ENCODE measurements at places on chromosomes 6 and 20.

DNA sequence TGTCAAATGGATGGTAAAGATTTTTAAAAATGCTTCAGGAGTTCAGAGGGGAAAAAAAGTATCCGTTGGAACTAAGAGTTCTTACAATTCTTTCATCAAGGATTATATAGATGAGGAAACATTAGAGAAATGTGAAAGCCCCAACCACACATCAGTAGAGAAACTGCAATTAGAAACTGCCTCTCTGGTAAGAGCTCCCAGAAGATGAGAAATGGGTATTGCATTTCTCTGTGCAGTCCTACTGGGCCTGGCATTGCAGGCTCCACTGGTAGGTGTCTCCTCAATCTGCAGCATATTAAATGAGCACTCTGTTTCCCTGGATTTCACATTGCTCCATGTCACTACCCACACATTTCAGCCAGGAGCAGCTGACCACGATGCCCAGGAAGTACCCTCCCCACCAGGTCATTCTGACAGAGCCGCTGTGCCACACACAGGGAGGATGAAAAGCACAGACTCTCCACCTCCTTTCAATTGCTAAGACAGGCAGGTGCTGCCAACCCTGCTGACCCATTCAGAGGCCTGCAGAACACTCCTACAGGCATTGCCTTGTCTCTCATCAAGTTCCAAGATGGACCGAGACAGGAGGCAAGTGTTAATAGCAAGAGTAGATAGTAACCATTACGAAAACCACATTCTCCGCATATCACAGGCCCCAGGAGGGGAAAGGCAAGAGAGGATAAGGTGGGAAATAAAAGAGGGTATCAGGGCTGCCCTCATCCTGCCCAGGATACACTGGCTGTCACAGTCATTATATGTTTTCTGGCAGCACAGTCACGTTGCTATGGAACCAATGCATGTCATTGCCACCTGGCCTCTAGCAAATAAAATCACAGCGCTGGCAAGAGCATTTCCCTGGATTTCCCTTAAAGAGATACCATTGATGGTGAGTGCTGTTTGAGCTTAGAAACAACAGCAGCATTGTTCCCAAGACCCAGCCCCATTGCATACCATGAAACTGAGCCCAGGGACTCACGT is 241.7 kb downstream of the ATXN1 start:
- DNase-seq = no peak

DNA sequence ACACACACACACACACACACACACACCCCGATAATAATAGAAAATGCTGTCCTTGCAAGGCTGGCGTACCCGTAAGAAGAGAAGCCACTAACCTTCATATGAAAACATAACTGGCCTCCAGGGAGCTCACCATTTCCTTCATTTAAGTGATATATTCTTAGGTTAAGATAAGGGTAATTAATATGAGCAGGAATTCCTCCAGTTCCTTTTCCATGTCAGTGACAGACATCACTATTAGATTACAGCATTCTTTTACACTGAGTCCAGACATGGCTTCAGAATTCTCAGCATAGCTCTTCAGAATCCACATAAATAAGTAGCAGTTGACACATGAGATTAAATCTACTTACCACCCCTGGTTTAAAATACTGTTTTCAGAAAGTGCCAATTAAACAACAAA is 121.9 kb downstream of the SIM1 start:
- DNase-seq = no peak

DNA sequence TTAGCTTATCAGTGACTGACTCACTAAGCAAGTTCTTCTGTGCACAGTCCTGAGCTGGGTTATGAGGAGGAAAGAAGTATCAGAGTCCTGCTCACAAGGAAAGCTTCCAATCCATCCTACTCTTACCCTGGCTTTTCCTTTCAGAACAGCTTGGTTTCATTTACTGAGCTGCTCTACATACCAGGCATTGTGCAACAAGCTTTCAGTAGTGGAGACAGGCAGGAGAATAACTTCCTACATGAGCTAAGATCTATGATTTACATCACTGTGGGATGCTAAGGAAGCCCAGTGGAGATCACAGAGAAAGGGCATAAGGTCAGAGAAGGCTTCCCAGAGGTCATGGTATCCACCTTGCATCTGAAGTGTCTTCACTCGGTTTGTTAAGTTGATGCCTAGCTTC is 144.5 kb downstream of the MAP3K7 start:
- DNase-seq = no peak

DNA sequence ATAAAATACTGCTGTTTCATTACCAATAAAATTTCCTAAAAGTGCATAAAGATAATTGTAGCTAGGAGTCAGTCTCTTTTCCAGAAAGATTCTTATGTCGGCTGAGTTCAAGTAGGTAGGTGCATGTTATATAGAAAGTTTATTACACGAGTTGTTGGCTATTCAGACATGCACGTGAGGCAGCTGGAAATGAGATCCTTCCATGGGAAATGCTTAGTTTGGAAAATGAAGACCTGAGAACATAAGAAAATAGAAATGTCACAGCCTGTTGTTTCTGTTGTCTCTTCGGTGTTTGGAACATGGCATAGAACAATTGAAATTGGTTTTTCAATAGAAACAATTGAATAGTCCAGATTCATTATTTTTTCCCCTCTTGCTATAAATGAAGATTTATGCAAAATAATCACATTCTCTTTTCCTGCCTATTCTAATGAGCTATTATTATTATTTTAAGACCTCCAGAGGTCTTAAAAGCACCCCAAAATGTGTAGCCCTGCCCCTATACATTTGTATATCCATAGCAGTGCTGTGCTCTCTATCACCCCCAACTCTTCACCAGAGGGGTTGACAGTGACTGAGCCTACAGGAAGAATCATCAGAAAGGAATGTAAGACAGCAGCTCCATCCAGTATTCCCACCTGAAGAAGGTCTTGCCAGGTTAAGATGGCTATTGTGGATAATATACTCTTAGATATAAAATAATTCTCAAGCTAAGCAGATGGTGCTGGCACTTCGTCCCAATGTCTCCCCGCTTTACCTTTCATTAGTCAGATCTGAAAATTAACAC is 82.2 kb downstream of the ZDHHC14 start:
- DNase-seq = no peak

GRCh38 chr20:35891375-35891774 is 62.9 kb downstream of the SCAND1 start:
- no peak for DNase-seq

GRCh38 chr6:139539852-139540251 is 165.4 kb upstream of the CITED2 start:
- no peak for DNase-seq

- no peak for DNase-seq
Observed at GRCh38 chr6:113870917-113871316, 13.8 kb downstream of the MARCKS start.

DNA sequence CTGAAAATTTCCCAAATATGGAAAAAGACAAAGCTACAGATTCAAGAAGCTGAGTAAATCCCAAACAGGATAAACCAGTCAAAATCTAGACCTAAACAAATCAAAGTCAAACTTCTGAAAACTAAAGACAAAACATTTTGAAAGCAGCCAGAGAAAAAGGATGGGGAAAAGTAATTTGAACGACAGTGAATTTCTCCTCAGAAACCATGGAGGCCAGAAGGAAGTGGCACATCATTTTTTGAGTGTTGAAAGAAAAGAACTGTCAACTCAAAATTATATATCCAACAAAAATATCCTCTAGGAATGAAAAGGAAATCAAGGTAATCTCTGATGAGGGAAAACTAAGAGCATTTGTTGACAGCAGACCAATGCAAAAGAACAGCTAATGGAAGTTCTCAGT is 6.8 kb downstream of the RAB23 start:
- no peak for DNase-seq

DNA sequence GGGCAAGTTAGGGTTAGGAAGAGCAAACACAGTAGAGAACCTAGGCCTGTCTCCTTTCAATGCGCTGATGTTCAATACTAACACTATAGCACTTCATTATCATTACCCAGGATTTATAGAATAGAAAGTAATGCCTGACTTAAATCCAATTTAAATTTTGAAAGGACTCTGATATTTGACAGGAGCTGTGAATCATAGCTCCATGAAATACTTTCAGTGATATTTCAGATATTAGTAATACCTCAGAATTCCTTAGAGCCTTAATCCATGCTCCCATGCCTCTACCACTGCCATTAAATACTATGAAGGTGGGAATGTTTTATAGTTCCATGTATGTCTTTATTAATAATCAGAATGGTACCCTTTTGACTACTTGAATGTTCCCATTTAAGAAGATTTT is 530.2 kb downstream of the BCKDHB start:
- no peak for DNase-seq

DNA sequence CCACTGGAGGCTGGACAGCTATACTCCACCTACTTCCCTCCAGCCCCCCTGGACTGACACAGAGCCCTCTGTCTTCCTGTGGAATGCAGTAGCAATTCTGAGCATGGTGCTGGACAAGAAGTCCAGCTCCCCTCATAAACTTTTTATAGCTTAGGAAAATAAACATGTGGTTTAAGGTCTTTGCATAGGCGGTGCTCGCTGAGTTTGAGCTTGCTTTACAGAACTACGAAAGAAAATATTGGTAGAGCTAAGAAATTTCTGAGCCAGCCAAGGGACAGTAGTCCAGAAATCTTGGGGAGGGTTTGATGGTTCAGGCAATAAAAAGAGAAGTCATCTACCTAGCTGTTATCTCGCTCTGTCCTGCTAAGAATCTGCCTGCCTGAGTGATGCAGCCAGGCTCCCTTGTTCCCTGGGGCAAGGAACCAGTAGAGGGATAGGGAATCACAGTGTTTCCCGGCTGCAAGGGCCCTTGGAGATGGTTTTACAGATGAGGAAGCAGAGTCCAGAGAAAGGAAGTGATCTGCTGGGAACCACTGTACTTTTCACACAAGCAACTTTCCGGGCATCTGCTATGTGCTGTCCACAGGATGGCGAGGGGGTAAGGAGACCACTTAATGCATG is 343.4 kb downstream of the CDC5L start:
- DNase-seq = no peak

GRCh38 chr20:40953416-40953815 is 75.2 kb upstream of the TOP1 start:
- DNase-seq = no peak

All from hematopoietic multipotent progenitor cell (in vitro differentiated cells).